ENCODE measurements at places on chromosomes 5 and 9. TPM values are rescaled to one million over a fixed set of nuclear protein-coding genes. Genes with fewer than 3 reads are reported as not detected.

DNA sequence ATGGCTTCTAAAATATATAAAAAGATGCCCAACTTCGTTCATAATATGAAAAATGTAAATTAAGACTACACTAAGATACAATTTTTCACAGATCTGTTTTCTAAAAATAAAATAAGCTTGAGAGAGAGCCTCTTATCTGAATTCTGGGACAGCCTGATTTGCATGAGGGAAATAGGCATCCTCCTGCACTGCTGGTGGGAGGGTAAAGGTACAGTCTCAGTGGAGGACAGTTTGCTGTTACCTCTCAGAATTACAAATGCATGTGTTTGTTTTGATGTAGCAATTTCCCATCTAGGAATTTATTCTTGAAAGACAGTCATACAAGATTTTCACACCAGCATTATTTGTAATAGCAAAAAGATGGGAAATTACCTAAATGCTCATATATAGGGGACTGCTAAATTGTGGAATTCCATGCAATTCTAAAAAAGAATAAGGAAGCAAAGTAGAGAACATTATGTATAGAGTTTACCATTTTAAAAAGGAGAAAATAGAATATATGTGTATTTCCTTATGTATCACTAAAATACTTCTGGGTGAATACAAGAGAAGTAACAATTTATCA, 75.7 kb downstream of the ZSWIM6 start:
- H3K27me3 ChIP-seq, result no peaks in the 10 kb centered on the region
- H3K36me3 ChIP-seq, result no peaks in the 10 kb centered on the region
- no peak overlapping the region for H3K4me3 ChIP-seq
- no peak overlapping the region for H3K27ac ChIP-seq

GRCh38 chr5:91020065-91020800, 362.9 kb downstream of the ARRDC3 start:
- no peaks in the 10 kb centered on the region for H3K27me3 ChIP-seq
- H3K36me3 ChIP-seq, result no peaks in the 10 kb centered on the region
- DNase-seq, result no peak
- peaks cover 15% of the 10 kb centered on the region for H3K4me1 ChIP-seq
- no peak overlapping the region for H3K4me3 ChIP-seq
- no peak overlapping the region for H3K27ac ChIP-seq

DNA sequence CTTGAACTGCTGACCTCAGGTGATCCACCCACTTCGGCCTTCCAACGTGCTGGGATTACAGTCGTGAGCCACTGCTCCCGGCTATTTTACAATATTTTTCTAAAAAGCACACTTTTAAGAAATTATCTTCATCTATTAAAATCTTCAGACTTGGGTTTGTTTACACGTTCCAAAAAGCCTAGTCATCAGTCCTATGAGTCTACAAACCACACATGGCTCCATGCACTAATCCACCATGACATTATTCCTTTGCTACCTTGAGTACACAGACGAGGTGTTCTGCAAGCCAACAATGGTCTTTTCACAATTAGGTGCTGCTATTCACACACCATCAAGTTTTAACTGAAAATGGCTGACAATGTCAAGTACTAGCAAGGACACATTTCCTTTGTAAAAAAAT, 41.0 kb downstream of the TRPM6 start:
- no peaks in the 10 kb centered on the region for H3K4me1 ChIP-seq
- no peak for DNase-seq
- no peak overlapping the region for H3K4me3 ChIP-seq
- H3K36me3 ChIP-seq, result no peaks in the 10 kb centered on the region

- H3K4me3 ChIP-seq, result no peak overlapping the region
- H3K27me3 ChIP-seq, result no peaks in the 10 kb centered on the region
- DNase-seq, result no peak
- no peaks in the 10 kb centered on the region for H3K36me3 ChIP-seq
Observed at GRCh38 chr9:4235871-4236804, 63.7 kb downstream of the GLIS3 start.

- peaks cover 50% of the 10 kb centered on the region for H3K36me3 ChIP-seq
- H3K4me1 ChIP-seq, result peaks cover 9% of the 10 kb centered on the region
- H3K4me3 ChIP-seq, result no peak overlapping the region
- no peak overlapping the region for H3K27ac ChIP-seq
- no peaks in the 10 kb centered on the region for H3K27me3 ChIP-seq
Observed at GRCh38 chr9:97484134-97484533, 17.3 kb upstream of the TMOD1 start.

DNA sequence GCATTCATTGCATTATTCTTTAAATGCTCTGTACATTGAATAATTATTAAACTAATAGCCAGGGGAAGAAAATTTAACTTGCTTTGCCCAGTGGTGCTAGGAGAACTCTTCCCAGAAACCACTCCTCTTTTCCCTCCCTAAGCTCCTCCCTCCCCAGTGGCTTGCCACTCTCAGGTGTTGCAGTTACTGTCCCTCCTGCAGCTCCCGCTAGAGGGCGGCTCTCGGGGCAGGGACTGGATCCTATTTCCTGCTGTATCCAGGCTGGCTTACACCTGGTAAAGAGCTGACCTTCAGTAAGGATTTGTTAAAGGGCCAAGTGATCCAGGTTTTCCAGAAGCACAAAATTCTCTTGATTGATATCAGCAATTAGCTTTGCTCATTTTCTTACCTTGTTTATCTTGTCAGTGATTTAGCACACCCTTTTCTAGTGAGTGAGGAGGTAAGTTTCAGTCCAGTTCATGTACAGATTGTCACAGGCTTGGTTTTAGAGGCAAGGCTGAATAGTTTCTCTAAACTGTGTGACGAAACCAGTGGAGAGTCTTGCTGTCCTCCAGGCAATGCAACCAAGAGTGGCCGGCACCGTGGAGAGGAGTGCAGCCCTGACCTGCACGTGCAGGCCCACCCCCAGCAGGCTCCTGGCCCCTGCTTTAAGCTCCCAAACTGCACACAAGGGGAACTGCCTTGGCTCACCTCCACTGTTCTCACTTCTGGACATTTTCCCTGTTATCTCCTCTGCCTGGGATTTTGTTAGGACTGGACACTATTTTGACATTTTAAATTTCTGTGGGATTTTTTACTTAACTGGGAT, 423.8 kb downstream of the SPOCK1 start:
- peaks cover 5% of the 10 kb centered on the region for H3K27me3 ChIP-seq
- peak; percentile 74 for DNase-seq
- no peaks in the 10 kb centered on the region for H3K4me1 ChIP-seq

DNA sequence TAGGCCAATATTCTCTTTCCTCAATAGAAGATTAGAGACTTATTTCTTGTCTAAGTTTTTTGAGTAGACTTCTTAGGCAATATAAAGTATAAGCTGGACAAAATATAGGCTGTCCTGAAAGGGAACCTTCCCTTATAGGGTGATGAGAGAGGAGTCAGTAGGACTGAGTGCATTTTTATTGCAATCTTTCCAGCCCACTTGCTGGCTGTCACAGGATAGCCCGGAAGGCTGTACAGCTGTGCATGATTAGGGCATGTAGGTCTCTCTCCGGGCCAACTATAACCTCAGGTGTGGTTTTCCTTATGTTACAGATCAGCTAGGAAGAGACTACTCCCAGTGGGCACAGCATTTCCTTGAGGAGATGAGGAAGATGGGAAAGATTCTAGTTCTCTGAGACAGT, 159.8 kb upstream of the MEF2C start:
- H3K4me1 ChIP-seq, result no peaks in the 10 kb centered on the region

Gene NSUN2
- 43.3 TPM for total RNA-seq

DNA sequence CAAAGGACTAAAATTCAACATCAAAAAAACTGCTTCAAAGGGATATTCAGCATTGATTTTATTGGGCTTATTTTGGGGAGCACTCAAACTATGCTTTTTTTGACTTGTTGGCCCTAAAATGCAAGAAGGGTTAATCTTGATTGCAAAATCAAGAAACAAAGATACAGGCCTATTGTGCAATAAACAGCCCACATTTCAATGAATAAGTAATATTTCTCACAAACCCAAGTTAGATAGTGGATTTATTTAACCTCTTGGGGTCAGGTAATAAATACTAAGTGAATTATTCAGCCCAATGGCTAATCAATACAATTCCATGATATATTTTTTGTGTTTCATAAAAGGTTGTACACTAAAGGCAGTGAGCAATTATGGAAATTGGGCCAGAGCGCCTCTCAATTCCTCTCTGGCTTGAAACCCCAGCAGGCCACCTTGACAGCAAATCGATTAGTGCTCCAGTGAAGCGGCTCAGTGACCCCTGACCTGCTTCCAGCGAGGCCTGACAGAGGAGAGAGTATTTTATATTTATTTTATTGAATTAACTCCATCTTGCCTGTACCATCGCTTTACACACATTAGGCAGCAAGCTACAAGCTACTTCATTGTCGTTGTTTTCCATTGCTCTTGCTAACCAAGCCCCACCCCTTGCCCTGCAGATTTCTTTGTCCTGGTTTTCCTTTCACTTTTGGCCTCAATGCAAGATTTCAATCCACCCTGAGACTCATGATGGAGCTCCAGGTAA, 65.5 kb downstream of the EBF1 start:
- no peak overlapping the region for H3K4me3 ChIP-seq
- H3K4me1 ChIP-seq, result peaks cover 27% of the 10 kb centered on the region
- no peaks in the 10 kb centered on the region for H3K36me3 ChIP-seq

DNA sequence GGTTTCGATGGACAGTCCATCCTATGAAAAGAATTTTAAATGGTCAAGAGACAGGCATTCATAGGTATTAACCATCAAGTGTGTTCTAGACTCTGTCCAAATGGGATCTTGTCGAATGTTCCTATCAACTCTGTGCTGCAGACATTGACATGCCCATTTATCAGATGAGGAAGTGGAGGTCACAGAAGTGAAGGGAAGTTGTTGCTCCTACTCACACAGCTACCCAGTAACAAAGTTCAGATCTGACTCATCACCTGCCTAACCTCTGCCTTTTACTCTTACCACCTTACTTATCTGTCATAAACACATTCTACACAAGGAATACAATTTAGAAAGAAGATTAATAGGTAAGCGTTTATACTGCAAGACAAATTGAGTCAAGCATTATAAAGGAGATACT, 426.2 kb upstream of the BRINP1 start:
- no peaks in the 10 kb centered on the region for H3K36me3 ChIP-seq
- H3K4me1 ChIP-seq, result no peaks in the 10 kb centered on the region
- DNase-seq, result no peak
- H3K27me3 ChIP-seq, result no peaks in the 10 kb centered on the region

DNA sequence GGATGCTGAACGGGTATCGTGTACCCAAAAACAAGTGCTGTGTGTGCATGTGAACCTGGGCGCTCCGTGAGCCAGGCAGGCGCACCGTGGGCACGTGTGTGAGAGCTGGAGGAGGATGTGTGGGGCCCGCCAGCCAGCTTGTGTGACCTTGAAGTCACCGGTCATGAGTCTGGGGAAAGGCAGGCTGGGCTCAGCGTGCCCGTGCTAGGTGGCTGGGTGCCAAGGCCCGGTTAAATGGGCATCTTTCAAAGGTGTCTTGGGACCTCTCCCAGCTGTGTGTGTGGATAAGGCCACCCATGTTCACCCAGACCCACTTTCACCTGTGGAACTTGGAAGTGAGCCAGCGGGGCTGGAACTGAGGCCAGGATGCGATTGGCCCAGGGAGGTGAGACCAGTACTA, 3.4 kb downstream of the KCNT1 start:
- no peak overlapping the region for H3K27ac ChIP-seq
- H3K27me3 ChIP-seq, result peaks cover 73% of the 10 kb centered on the region
- H3K4me1 ChIP-seq, result peaks cover 12% of the 10 kb centered on the region

Gene ROR2
- total RNA-seq, result 3.8 TPM

- no peak overlapping the region for H3K4me3 ChIP-seq
- H3K4me1 ChIP-seq, result no peaks in the 10 kb centered on the region
- no peaks in the 10 kb centered on the region for H3K36me3 ChIP-seq
- no peak overlapping the region for H3K27ac ChIP-seq
- DNase-seq, result no peak
Observed at GRCh38 chr9:122053567-122054350, 39.3 kb downstream of the TTLL11 start.

- H3K27ac ChIP-seq, result no peak overlapping the region
- H3K4me3 ChIP-seq, result no peak overlapping the region
- no peaks in the 10 kb centered on the region for H3K27me3 ChIP-seq
- no peaks in the 10 kb centered on the region for H3K36me3 ChIP-seq
- no peak for DNase-seq
Observed at GRCh38 chr5:79484731-79485130, 29.2 kb downstream of the HOMER1 start.

DNA sequence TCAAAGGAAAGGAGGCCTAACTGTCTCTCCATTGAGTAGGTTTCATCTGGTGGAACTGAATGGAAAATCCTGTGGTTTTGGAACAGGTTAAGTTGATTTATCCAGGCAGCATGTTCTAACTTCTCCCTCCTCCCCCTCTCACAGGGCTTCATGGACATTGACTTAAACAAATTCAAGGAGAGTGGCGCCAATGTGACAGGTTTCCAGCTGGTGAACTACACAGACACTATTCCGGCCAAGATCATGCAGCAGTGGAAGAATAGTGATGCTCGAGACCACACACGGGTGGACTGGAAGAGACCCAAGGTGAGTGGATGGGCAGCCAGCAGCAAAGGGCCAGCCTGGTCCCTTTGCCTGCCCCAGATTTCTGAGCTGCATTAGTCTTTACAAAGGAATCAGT, 183.9 kb downstream of the GRIA1 start:
- no peaks in the 10 kb centered on the region for H3K36me3 ChIP-seq
- no peak overlapping the region for H3K27ac ChIP-seq
- H3K4me3 ChIP-seq, result no peak overlapping the region
- no peaks in the 10 kb centered on the region for H3K4me1 ChIP-seq
- H3K27me3 ChIP-seq, result no peaks in the 10 kb centered on the region

GRCh38 chr5:177596775-177597238, 3.1 kb upstream of the B4GALT7 start:
- no peak overlapping the region for H3K4me3 ChIP-seq
- peaks cover 28% of the 10 kb centered on the region for H3K4me1 ChIP-seq
- no peaks in the 10 kb centered on the region for H3K27me3 ChIP-seq
- no peak overlapping the region for H3K27ac ChIP-seq
- no peak for DNase-seq

Gene PTPN3
- 13.4 TPM for total RNA-seq

GRCh38 chr5:156892864-156893263, 42.8 kb downstream of the PPP1R2B start:
- DNase-seq, result no peak
- no peaks in the 10 kb centered on the region for H3K36me3 ChIP-seq
- H3K4me3 ChIP-seq, result no peak overlapping the region
- no peak overlapping the region for H3K27ac ChIP-seq
- no peaks in the 10 kb centered on the region for H3K27me3 ChIP-seq

- no peak overlapping the region for H3K4me3 ChIP-seq
- no peaks in the 10 kb centered on the region for H3K4me1 ChIP-seq
- no peak overlapping the region for H3K27ac ChIP-seq
Observed at GRCh38 chr5:132239776-132240175, 12.1 kb upstream of the P4HA2 start.

Gene COL27A1
- total RNA-seq, result 13.0 TPM

Gene PRRX2
- total RNA-seq, result 2.5 TPM

Gene FGF1
- 0.97 TPM for total RNA-seq

- no peak overlapping the region for H3K4me3 ChIP-seq
- H3K4me1 ChIP-seq, result peaks cover 12% of the 10 kb centered on the region
- peaks cover 13% of the 10 kb centered on the region for H3K27me3 ChIP-seq
- no peak overlapping the region for H3K27ac ChIP-seq
- no peaks in the 10 kb centered on the region for H3K36me3 ChIP-seq
- no peak for DNase-seq
Observed at GRCh38 chr5:150211156-150212030, 21.5 kb downstream of the SLC6A7 start.

Gene LCN9
- total RNA-seq, result not detected

- H3K27ac ChIP-seq, result no peak overlapping the region
- no peaks in the 10 kb centered on the region for H3K27me3 ChIP-seq
- peaks cover 8% of the 10 kb centered on the region for H3K36me3 ChIP-seq
- no peak overlapping the region for H3K4me3 ChIP-seq
Observed at GRCh38 chr9:35666045-35666444, 1.1 kb upstream of the ARHGEF39 start.

Gene CBY3
- not detected for total RNA-seq

All from lower lobe of right lung (tissue), 2 donors.